ENCODE measurements at places on chromosomes 16 and 17. TPM values are rescaled to one million over a fixed set of nuclear protein-coding genes. Genes with fewer than 3 reads are reported as not detected.

The CCR7 gene
- 0.36 TPM for total RNA-seq

The IRX5 gene
- total RNA-seq: not detected

- no peaks in the 10 kb centered on the region for H3K27me3 ChIP-seq
- no peaks in the 10 kb centered on the region for H3K4me1 ChIP-seq
- no peak overlapping the region for H3K4me3 ChIP-seq
- H3K27ac ChIP-seq: no peak overlapping the region
These were observed 1296.2 kb downstream of the CDH8 start for GRCh38 chr16:60739737-60740683.

GRCh38 chr17:72240333-72240732, 119.5 kb downstream of the SOX9 start:
- H3K27ac ChIP-seq: no peak overlapping the region
- H3K36me3 ChIP-seq: no peaks in the 10 kb centered on the region
- H3K4me3 ChIP-seq: no peak overlapping the region
- H3K27me3 ChIP-seq: peaks cover 12% of the 10 kb centered on the region
